ENCODE measurements at places on chromosomes 7 and 10.

- DNase-seq = no peak
These were observed 8.2 kb downstream of the LOXL4 start for GRCh38 chr10:98259606-98260315.

- peak; percentile 86 for DNase-seq
These were observed 17.9 kb downstream of the COPG2 start for GRCh38 chr7:130650611-130651120.

DNA sequence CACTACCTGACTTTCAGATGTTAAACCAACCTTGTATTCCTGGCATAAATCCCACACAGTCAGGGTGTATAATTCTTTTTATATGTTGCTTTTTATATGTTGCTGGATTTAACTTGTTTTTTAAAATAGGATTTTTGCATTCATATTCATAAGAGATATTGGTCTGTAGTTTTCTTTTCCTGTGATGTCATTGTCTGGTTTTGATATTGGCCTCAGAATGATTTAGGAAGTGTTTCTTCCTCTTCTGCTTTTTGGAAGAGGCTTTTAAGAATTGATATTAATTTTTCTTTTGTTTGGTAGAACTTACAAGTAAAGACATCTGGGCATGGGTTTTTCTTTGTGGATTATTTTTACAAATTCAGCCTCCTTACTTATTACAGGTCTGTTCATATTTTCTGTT, 93.1 kb downstream of the CARD11 start:
- DNase-seq = no peak

GRCh38 chr10:76324283-76324682, 892.9 kb downstream of the LRMDA start:
- DNase-seq = peak; percentile 75

DNA sequence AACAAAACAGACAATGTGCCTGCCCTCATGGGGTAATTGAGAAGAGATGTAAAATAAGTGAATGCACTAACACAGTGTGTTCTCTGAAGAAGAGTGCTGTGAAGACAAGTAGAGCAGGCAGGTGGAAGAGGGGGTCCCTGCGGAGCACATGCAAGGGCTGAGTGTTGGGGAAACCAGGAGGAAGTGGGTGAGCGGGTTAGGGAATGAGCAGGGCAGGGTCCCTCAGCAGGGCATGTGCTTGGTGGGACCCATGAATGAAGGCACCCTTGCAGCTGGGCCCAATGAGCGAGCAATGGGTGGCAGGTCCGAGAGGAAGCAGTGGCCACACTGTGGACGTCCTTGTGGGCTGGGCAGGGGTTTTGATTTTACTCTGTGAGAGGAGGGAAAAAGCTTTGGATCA, 376.6 kb upstream of the COBL start:
- no peak for DNase-seq

DNA sequence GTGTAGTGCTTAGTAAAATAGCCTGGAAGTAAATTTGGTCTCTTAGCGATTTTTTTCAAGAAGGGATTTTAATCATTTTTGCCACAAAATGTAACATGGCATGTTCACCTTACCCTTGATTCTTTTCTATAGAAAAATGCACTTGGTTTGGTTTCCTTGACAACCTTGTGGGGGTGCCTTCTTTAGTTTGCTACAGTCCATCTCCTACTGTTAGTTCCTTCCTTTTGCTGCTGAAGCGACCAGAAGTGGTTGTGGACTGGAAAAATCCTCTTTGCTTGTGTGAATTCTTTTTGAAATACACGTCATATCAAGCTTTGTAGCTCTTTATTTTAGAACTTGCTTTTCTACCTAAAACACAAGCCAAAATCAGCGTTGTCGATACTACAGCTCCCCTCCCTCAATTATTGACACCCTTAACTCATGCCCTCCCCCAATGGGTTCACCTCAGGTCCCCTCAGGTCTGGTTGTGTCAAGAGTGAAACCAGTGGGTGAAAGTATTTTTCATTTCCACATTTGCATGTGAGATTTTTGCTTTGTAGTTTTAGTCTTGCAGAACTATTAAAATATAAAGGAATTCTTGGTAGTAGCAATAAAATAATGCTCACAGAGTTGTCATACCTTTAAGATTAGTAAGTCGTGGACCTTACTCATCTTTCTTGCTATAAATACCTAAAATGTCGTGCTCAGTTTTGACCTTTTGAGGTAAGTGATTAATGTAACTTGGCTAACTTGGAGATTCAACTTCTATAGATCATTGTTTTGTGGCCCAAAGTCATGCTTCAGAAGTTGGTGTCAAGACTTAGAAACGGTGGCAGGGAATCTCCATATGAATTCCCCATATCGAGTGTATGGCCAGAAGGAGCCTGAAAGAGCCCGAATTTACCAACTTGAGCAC, 1.5 kb downstream of the ACTR3B start:
- no peak for DNase-seq

DNA sequence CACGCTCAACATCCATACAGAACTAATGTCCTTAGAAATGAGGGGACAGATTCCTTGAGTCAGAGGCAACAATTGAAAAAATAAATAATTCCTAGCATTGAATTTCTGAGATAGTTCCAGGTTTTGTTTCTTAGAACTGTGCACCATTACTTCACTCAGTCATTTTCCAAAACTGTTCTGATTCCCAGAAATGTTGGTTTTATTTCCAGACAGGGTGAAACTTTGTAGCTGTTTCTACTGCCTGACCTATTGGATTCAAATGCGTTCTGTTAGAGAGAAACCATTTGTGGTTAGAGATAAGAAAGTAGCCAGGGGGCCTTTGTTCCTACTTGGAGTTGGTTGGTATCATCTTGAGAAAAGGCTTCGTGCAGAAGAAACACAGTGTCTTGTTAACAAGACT, 8.1 kb upstream of the DEPP1 start:
- no peak for DNase-seq

DNA sequence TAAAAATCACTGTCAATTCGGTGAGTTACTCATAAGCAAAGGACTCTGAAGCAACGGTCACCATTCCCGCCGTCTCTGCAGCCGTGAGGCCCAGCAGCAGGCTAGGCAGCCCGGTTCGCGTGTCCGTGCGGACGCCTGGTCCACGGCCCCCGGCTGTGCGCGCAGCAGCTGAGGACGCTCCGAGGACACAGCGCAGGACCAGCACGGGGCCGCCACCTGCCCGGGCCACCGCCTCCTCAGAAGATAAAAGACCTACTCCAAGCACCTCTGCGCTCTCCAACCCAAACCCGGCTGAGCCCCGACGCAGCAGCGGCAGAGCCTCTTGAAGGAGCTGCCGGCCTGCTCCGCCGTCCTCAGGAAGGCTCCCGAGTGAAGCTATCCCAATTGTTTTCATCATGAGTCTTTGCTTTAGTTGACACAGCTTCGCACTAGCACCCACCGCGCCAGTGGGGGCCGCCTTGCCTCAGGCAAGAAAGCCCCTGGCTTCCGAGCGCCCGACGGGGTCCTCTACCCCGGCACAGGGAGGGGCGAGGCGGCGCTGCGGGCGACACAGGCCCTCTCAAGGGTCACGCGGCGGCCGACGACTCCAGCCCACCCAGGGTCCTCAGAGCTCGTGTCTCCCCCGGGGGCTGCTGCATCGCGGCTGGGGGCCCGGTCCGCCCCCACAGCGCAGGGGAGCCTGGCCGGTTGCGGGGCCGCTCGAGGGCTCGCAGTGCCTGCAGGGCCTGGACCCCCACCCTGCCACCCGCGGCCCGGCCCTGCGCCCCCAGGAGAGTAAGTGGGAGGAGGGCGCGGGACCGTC, 16.9 kb upstream of the GPR146 start:
- DNase-seq = peak; percentile 55

GRCh38 chr10:24900888-24901685, 51.3 kb downstream of the PRTFDC1 start:
- no peak for DNase-seq

- no peak for DNase-seq
These were observed 324.8 kb upstream of the PHYHIPL start for GRCh38 chr10:58851606-58852005.

DNA sequence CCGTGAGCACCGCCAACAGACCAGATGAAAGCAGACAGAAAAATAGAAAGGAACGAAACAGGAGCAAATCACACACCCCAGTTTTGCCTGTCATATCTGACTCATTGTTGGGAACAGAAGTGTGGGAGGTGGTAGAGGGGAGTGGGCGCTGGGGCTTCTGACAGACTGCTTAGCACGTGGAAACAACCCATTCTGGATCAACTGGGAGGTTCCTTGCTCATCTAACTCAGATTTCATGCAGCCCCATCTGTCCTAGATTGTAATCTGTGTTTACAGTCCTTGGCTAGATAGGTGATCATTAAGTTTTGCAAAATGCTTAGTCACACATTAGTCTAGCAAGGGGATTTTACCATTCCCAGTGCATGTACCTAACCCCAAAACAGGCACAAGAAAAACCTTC, 154.1 kb downstream of the NRP1 start:
- DNase-seq = no peak

- no peak for DNase-seq
These were observed 1.1 kb upstream of the DIP2C start for GRCh38 chr10:690372-691161.

DNA sequence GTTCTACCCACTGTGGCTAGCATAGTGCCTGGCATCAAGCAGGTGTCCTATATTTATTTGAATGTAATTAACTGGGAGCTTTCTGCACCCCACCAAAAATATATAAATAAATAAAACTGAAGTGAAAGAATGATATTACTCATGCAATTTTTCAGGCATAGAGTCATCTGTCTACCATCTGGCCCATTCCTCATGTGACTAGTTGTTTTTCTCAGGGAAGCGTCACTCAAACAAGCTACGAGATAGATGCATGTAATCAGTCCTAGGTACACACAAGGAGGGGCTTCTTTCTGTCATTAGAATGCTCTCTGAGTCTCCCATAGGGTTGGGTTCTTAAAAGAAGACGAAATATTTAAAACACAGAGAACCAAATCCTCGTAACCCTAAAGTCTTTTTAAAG, 255.5 kb upstream of the KMT2E start:
- no peak for DNase-seq

- peak; percentile 27 for DNase-seq
These were observed at the start of gene GRID1 for GRCh38 chr10:86366033-86366901. TSS of gene GRID1 (minus strand) at chr10:86366795.

DNA sequence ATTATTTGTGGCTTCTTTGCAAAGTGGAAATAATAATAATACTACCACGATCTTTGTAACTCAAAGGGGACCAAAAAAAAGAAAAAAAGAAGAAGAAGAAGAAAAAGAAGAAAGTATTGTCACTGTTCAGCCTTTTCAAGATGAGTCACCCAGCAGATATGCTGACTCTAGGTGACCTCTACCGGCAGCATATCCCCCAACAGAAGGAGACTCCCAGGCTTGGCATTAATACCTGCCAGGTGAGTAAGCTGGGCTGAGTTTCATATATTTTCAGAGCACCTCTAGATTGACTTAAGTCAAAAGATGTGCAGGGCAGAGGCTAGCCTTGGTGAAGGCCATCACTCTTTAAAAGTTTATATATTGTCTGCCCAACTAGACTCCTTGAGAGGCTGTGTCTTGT, 30.4 kb upstream of the GPR26 start:
- DNase-seq = no peak

DNA sequence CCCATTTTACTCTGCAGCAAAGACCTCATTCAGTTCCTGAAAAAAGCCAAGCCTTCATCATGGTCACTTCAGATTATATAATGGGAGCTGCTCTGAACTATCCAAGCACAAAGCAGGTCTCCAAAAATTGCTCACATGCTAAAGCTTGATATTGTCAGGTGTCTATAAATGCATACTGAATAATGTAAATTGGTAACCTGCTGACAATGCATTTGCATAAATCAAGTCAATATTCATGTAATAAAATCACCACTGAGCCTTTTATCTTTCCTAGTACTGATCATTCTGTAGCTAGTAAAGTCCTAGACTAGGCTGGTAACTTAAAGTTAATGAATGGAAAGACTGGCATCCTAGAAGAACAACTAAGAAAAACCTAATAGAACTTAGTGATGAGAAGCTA, 188.3 kb downstream of the IMMP2L start:
- no peak for DNase-seq

DNA sequence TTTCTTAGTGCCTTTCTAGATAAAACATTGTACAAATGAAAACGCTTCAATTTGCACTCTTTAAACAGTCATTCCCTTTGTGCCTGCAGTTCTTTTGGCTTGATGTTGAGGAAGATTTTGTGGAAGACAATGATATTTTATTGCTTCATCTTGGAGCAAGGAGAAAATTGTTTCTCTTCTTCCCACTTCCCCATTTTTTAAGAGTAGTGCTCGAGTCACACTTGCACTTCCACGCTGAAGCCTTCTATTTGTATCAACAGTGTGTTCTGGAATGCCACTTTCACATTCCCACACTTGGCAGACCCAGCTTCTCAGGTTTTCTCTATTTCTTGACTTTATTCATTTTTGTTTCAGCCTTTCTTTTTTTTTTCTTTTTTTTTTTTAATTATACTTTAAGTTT, 369.3 kb downstream of the PAXIP1 start:
- no peak for DNase-seq

GRCh38 chr7:94382746-94383145, 11.9 kb upstream of the COL1A2 start:
- DNase-seq = no peak

DNA sequence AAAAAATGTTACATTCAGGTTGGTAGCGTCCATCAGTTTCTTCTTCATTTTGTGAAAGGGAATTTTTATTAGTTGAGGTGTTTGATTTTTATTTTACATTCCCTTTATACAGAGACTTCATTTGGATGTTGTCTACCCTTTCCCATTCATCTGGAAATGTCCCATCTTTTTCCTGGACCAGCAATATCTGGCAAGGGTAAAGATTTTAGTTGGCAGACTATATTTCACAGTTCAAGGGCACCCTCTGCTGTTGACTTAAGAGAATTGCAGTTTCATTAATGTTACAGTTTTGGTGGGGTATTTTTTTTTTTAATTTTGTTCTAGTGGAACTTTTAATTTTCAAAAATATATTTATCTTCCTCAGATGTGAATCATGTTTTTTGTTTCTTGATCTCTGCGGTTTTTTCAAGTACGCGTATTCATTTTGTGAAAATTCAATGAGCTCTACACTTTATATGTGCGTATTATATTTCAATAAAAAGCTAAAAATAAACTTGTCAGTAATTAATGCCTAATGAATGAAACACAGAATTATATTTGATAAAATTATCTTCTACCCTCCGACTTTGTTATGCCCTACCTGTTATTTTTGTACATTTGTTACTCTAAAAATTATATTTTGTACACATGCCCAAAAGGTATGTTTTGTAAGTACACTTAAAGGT, 97.9 kb upstream of the KLF14 start:
- DNase-seq = peak; percentile 41

DNA sequence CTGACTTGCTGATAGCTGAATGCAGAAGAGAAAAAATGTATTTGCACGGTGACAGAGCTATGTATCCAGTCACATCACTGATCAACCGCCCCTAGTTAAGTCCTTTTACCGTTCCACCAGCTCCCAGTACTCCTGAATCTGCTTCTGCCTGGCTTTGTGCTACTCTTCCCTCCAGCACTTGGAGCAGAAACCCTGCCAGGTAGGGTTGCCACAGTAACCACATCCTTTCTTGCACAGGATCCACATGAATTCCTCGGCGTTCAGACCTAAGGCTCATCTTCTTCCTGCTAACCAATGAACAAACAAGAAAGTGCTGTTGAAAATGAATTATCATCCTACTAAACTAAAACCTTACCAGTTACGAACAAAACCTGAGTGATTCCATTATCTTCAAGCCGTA, 52.0 kb upstream of the KCTD7 start:
- DNase-seq = no peak

GRCh38 chr10:20399772-20400171, 497.3 kb downstream of the NEBL start:
- no peak for DNase-seq
